Stimulated activated CD4-positive, alpha-beta T cell treated with anti-CD3 and anti-CD28 coated beads, TNF-alpha, amount 100 ng/mL, for 24 hours (primary cell): ENCODE measurements at places on chromosomes 5 and 9.

DNA sequence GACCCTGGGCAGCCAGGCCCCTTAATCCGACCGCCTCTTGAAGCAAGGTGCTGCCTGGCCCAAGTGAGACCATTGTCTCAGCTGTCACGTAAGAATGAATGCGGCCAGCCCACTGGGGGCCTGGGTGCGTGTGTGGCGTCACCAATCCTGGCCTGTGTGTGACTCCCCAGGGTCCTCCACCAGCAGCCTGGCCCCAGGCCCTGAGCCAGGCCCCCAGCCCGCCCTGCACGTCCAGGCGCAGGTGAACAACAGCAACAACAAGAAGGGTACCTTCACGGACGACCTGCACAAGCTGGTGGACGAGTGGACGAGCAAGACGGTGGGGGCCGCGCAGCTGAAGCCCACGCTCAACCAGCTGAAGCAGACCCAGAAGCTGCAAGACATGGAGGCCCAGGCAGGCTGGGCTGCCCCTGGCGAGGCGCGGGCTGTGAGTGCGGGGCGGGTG, 124.2 kb downstream of the WNK2 start:
- no peak for DNase-seq

- no peak for DNase-seq
Measured at GRCh38 chr5:85173469-85173868, 788.8 kb upstream of the EDIL3 start.

GRCh38 chr5:17678751-17679324, 44.6 kb downstream of the TAF11L14 start:
- DNase-seq = no peak

DNA sequence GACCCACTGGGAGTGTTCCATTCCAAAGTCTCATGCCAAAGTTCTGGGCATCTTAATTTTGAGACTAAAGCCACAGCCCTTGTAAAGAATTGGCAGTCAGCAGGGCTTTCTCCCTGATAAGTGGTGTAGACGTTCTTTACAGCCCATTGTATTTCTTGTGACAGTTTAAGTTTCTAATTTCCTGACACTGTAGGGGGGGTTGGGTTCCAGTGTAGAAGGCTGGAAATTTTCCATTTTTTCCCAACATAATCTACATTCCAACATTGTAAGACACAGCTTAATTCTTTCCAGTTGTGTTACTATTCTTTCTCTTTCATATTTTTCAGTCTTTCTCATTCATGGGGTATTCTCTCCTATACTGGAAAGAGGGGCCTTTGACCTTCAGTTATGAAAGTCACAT, 121.1 kb downstream of the FBXL7 start:
- DNase-seq = no peak
